SHP77 treated with DMSO at 0.1 percent for 48 hours (cell line): ENCODE measurements at places on chromosomes 7 and 10.
A peak's percentile ranks its signal among the peaks of the same experiment; 100 is the strongest.

DNA sequence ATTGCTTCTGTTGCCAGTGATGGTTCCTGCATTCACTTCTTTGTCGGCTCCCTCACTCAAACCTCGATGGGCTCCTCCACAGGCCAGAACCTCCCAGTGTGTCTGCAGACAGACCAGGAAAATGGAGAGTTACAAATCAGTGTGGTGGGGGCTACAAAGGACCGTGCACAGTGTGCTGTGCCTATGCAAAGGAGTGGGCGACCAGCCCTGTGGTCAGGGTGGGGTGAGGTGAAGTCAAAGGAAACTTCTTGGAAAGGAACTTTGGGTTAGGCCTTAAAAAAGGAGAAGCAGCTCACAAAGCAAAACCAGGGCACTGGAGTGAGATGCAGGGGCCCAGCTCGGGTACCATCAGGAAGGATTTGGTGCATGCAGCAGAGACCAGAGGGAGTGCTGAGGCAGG is 304.3 kb upstream of the ZMIZ1 start:
- no peak for DNase-seq

GRCh38 chr7:95577137-95577536 is 19.2 kb downstream of the PDK4 start:
- DNase-seq = no peak

- no peak for DNase-seq
These were observed 323.8 kb downstream of the DPP6 start for GRCh38 chr7:154375956-154376355.

GRCh38 chr10:130404476-130405055 is 268.4 kb downstream of the GLRX3 start:
- DNase-seq = no peak

DNA sequence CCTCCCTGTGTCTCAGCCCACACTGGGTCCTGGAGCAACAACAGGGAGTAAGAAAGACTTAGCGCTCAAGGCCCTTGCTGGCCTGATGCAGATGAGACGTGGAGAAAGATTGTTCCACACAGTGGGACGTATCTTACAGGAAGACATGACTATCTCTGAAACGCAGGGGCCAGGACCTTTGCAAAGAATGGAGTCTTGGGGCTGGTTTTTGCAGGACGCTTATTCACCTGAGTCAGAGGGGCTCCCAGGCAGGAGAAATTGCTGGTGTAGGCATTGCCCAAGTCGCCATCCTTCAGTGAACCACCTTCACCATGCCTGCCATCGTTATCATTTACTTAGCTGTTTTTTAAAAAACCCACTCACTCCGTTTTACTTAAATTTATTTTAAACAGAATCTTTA is 11.8 kb upstream of the GDF10 start:
- DNase-seq = no peak

DNA sequence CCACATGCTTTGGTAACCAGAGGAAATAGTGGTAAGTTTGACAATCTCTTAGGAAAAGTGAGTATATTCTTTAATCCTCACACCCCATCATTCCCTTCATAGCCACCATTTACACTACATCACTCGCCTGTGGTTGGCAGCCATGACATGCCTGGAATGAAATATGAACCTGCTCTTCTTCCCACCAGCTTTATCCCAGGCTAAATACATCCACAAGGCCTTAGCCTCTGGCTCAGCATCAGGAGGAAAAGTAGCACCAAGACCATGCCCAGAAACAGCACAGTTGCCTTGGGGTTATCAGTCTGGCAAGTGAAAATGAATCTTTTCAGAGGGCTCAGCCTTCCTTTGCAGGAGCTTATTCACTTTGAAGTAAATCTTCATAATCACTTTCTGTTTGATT is 40.3 kb downstream of the SGCE start:
- no peak for DNase-seq

- DNase-seq = no peak
These were observed 1214.7 kb downstream of the SORCS3 start for GRCh38 chr10:105855791-105856190.

GRCh38 chr10:13496164-13496563 is 32.6 kb downstream of the BEND7 start:
- no peak for DNase-seq

GRCh38 chr7:132933072-132933458 is 148.8 kb downstream of the CHCHD3 start:
- DNase-seq = no peak

DNA sequence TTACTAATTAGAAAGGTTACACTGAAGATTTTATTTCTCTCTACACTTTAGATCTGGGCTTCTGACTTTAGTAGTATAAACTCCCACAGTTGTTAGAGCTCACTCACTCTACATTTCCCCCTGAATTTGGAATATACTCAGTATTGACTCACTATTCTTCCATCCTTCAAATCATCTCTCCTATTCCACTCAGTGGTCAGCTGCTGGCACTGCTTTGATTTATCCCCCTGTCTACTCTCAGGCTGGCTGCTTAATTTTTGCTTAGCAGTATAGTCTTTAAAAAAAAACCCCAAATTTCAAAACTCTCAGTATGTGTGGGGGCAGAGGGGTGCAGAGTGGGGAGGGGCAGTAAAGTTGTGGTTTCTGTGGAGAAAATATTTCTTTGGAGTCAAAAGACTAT is 68.9 kb downstream of the CDK6 start:
- no peak for DNase-seq

DNA sequence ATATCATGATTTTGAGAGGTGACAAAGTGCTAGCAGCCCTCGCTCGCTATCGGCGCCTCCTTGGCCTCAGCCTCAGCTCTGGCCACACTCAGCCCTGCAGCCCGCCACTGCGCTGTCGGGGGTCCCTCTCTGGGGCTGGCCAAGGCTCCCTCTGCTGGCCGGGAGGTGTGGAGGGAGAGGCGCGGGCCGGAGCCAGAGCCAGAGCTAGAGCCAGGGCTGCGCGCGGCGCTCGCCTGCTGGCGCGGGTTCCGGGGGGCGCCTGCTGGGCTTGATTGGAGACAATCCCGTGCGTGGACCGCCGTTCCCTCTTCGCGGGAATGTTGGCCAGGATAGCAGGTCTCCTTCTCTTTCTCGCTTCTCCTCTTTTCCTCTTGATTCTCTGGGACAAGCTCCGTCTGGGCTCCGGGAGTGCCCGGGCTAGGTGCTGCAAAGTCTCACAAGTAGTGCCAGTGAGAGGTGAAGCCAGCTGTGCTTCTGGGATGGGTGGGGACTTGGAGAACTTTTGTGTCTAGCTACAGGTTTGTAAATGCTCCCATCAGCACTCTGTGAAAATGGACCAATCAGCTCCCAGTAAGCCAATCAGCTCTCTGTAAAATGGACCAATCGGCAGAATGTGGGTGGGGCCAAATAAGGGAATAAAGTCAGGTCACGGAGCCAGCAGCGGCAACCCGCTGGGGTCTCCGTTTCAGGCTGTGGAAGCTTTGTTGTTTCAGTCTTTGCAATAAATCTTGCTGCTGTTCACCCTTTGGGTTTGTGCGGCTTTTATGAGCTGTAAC is 43.4 kb upstream of the ELMO1 start:
- DNase-seq = no peak

DNA sequence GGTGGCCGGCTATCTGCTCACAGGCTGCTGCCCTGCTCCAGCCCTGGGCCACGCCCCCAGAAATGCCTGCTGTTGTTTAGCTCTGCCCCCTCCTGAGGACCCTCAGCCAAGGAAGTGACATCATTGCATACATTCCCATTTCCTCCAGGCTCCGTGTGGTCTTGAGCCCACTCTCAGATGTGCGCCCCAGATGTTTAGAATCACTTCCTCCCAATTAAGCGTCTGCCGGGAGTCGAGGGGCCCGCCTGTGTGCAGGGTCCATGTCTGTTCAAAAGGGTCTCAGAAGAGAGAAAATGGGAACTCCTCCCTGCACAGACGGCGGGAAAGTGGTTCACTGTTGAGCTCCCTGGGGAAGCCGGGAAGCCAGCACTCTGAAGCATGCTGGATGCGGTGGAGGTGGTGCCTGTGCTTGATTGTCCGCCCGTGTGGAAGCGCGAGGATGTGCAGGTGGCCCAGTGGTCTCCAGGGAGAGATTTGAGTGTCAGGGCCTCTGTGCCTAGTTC is 116.9 kb upstream of the PPIF start:
- no peak for DNase-seq

DNA sequence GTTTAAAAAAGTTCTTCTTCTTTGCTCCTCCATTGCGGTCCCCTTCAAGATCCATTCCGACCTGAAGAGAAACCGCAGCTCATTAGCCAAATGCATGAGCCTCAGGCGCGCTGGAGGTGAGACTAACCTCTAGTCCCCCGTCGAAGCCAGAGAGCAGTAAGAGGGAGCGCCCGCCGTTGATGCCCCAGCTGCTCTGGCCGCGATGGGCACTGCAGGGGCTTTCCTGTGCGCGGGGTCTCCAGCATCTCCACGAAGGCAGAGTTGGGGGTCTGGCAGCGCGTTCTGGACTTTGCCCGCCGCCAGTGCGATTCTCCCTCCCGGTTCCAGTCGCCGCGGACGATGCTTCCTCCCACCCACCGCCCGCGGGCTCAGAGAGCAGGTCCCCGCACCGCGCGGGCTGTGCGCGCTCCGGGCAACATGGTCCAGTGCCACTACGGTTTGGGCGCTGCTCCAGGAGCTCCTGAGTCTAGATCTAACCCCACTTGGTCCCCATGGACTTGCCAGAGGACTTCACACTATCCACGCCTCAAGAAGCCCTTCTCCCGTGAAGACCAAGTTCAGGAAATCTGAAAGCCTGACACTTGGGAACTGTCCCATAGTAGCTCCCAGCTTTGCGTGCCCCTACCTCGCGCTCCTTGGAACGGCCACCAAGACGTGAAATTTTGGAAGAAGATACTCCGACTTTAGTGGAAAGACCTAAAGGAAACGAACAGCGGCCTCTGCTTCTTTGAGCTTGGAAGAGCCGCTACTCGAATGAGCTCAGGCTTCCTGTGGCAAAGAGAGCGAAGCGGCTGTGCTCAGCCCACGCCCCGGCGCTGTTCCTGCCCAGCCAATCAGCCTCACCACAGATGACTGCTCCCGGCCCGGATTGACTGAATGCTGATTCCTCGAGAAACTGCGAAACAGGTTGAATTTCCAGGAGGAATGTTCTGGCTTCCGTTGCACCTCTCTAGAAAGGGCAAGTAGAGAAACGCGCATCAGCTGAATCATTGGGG is at the start of gene ABCB1:
Gene ABCB1, minus strand, starts transcription at position 755 of the 995 bp plus-strand sequence. Its CDS starts 700 bp downstream, at position 55.
- peak; percentile 78 for DNase-seq

- DNase-seq = no peak
These were observed 283.9 kb downstream of the PLXDC2 start for GRCh38 chr10:20100171-20100570.

DNA sequence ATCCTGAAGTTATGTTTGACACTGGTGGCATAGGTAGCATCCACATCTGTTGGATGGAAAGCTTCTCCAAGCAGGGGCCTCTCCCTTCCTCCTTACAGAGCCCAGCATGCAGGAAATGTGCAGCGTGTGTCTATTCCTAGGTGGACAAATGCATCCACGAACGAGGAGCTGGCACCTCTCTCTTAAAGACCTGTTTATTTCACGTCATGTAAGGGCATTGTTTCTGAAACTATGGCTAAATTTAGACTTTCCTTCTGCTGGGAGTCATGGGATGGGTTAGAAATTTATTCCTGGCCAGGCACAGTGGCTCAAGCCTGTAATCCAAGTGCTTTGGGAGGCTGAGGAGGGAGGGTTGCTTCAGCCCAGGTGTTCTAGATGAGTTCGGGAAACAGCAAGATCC is 208.4 kb upstream of the SVIL start:
- DNase-seq = no peak
